ENCODE measurements at places on chromosomes 11 and 22.

GRCh38 chr22:49622241-49623105 lies 205.2 kb downstream of the BRD1 start:
- no peak for DNase-seq

- DNase-seq = peak; percentile 57
These were observed 52.4 kb downstream of the KCNC1 start for GRCh38 chr11:17786824-17787525.

DNA sequence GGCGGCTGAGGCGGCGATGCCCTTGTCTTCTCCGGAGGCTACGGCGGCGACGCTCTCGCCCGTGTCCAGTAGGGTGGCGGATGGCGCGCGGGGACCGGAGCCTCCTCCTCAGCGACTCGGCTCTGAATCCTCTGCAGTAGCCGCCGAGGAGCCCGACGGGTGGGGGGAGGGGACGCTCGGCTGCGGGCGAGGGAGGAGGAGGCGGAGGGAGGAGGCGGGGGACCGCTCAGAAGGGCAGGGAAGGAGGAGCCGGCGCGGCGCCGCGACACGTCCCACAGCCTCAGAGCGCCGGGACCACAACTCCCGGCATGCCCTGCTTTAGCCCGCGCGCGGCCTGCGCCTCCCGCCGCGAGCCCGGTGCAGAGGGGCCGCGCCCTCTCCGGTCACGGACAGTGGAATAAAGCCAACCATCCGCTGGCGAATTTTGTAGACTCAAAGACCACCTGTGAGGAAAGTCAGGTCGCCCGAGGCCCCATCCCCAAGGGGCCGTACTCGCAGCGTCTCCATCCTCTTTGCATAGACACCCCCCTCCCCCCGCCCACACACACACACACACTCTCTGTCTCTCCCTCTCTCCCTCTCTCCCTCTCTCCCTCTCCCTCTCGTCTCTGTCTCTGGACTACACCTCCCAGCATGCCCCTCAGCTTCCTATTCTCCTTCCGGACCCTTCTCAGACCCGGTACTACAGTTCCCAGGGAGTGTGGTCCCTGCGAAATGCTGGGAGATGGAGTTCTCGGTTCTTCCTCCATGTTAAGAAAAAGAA lies at the start of gene FAM168A:
Gene FAM168A (minus strand): TSS at position 157 of the 763 bp plus-strand sequence. CDS start 129,638 bp downstream, outside the sequence.
- peak; percentile 97 for DNase-seq

DNA sequence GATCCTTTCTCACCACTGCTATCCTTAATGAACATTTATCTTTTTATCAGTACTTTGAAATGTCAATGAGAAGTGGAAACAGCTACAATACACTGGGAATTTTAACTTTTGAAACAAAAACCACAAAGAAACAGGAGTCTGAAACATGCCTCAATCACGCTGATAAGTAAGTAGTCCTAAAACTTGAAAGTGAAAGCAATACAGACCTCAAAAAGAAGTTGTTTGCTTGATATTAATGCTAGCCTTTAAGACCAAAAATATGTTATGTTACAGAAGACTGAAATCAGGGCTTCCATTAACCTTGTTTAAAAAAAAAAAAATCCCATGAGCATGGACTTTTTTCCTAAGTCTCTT lies 21.3 kb downstream of the PHF21A start:
- DNase-seq = no peak

- DNase-seq = no peak
These were observed 9.0 kb downstream of the RCOR2 start for GRCh38 chr11:63907808-63908530.

GRCh38 chr11:109236188-109236587 lies 185.8 kb upstream of the C11orf87 start:
- no peak for DNase-seq

GRCh38 chr11:118193910-118194566 lies 17.6 kb upstream of the SCN2B start:
- DNase-seq = no peak

Measured in RKO (cell line).